Stimulated activated CD8-positive, alpha-beta memory T cell treated with anti-CD3 and anti-CD28 coated beads, Interleukin-4, amount 100 ng/mL, for 48 hours (primary cell): ENCODE measurements at places on chromosomes 2 and 18.

DNA sequence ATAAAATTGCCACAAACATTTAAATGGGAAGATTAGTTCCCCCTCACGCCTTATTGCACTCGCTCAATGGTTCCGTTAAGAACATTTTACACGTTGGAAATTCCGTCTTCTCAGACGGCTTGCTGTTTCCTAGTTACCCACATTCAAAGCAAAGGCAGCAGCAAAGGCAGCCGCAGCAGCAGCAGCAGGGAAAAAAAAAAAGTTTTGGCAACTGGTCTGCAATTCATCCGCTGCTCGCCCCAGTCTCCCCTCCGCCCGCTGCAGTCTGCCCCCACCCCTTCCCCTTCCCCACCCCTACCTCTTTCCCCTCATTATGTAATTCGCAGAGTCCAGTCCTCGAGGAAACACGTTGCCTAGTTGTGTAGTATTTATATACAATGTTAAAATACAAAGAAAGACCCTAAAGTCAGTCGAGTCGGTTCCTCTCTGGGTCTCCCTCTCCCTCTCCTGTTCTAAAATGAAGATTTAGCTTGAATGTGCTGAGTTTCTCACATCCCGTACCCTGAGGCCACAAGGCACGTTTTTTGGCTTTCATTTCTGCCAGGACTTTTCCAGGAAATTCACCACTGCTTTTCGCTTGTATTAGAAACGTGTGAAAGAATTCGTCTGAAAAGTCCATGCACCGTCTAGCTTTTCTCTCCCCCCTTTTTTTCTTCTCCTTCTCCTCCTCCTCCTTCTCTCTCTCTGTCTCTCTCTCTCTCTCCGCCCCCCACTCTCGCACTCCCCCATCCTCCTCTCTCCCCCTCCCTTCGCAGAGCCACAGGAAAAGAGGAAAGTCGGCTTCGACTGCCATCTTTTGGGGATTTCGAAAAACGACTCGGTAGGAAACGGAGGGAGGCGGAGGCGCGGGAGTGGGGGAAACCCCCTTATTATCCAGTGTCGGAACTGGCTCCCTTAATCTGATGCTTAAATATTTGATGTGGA, 140.0 kb downstream of the MEIS1 start:
- DNase-seq: no peak

GRCh38 chr2:40324656-40325055, 127.2 kb downstream of the SLC8A1 start:
- DNase-seq: no peak

GRCh38 chr2:197891897-197892442, 87.6 kb downstream of the PLCL1 start:
- no peak for DNase-seq

DNA sequence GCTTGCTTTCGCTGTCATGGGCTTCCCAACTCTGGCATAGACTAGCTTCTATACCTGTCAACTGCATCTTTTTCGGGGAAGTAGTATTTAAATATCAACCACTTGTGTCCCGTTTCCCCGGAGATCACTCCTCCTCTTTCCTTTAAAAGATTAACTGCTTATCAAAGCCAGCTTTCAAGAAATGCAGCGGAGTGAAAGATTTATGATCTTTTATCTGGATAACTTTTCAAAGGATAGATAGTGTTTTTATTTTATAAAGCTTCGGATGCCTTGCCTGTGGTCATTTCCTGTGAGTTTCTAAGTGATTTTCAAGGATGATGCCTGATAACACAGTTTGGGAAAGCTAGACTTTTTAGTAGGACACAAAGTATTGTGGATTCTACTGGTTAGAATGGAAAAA, 2.9 kb upstream of the IGFBP5 start:
- no peak for DNase-seq

- no peak for DNase-seq
Observed at GRCh38 chr2:201835066-201835465, 28.7 kb downstream of the CDK15 start.

- DNase-seq: no peak
Observed at GRCh38 chr18:27249933-27250332, 64.8 kb upstream of the CHST9 start.
